ENCODE measurements at places on chromosomes 7 and 10. TPM values are rescaled to one million over a fixed set of nuclear protein-coding genes. Genes with fewer than 3 reads are reported as not detected.
A peak's percentile ranks its signal among the peaks of the same experiment; 100 is the strongest.

- DNase-seq: no peak
- no peaks in the 10 kb centered on the region for H3K27me3 ChIP-seq
- peaks cover 7% of the 10 kb centered on the region for H3K4me1 ChIP-seq
- H3K4me3 ChIP-seq: no peak overlapping the region
Observed at GRCh38 chr7:43764807-43765491, 6.5 kb downstream of the BLVRA start.

DNA sequence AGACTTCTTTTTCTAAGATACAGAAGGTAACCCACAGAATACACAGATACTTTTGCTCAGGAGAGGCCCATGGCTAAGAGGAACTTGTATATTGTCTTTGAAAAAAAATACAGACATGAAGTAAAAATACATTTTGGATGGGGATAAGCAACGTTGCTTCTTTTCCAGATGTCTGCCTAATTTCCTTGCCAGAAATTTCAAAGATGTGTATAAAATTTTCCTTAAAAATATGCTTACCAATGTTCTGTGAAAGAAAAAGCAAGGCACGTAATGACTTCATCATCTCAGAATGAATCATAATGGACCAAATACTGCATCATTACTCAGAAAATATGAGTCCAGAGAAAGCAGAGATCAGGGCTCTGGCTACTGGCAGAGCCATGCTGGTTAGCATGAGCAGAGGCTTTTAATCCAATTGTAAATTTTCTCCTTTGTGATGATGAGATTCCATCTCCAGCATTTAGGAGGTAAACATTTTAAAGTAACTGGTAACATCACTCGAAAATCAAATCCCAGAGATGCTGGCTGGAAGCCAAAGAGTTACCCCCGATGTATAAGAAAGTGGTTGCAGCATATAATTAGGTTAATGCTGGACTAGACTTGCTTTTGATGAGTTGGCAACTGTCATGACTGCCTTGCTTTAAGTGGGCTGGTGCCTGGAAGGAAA lies 272.5 kb downstream of the SEMA3A start:
- no peaks in the 10 kb centered on the region for H3K4me1 ChIP-seq
- H3K4me3 ChIP-seq: no peak overlapping the region
- no peak overlapping the region for H3K27ac ChIP-seq
- H3K27me3 ChIP-seq: no peaks in the 10 kb centered on the region

NRBF2 gene
- total RNA-seq: 17.7 TPM

GRCh38 chr7:38318803-38319416 lies 45.5 kb upstream of the TARP start:
- peaks cover 65% of the 10 kb centered on the region for H3K4me1 ChIP-seq
- H3K36me3 ChIP-seq: no peaks in the 10 kb centered on the region
- H3K4me3 ChIP-seq: peak overlapping the region; percentile 69
- DNase-seq: no peak
- H3K27me3 ChIP-seq: no peaks in the 10 kb centered on the region
- peak overlapping the region; percentile 97 for H3K27ac ChIP-seq

LDB3 gene
- 0.11 TPM for total RNA-seq

DNA sequence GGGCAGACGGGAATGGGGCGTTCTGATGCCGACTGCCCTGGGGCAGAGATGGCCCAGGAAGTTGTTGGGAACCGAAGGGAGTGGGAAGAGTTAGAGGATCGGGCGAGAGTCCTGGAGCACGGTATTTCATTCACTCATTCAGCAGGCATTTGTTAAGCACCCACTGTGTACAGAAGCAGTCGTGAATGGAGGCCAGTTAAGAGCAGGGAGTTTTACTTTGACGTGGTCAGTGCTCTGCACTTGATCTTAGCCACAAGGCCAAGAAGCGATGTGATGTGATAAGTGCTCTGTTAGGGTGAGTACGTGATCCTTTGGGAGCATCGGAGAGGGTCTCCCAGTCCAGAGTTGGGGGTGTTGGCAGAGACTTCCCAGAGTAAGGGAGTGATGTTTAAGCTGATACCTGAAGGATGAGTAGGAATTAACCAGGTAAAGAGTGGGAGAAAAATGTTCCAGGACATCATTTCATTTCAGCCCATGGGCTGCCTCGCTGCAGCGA lies 890 bp downstream of the ZFYVE27 start:
- peaks cover 22% of the 10 kb centered on the region for H3K4me1 ChIP-seq
- H3K36me3 ChIP-seq: peaks cover 15% of the 10 kb centered on the region
- peak overlapping the region; percentile 93 for H3K4me3 ChIP-seq
- no peak for DNase-seq
- peak overlapping the region; percentile 97 for H3K27ac ChIP-seq
- H3K27me3 ChIP-seq: no peaks in the 10 kb centered on the region

DNA sequence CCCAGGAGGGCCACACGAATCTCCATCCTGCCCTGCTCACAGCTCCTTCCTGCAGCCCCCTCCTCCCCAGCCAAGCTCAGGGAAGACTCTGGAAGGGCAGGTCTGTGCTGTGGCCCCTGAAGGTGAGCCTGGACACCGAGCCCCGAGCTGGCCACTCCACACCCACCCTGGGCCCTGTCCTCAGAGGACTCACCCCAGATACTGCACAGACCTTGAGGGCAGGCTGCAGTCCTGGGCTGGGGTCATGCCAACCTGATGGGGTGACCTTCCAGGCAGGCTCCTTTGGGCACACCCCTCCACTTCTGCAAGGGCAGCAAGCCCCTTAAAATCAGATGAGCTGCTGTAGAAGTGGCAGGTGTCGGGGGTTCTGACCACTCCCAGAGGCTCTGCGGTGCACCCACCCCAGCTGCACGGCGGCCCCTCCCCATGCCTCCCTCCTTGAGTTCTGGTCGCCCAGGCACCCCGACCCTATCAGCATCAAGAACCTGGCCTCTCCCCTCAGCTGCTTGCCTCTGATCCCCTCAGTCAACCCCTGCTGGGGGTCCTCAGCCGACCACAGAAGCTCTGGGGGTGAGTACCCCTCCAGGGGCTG lies 24.3 kb downstream of the YKT6 start:
- H3K4me1 ChIP-seq: no peaks in the 10 kb centered on the region
- DNase-seq: no peak
- H3K27ac ChIP-seq: no peak overlapping the region
- no peaks in the 10 kb centered on the region for H3K36me3 ChIP-seq

CPVL gene
- 9.8 TPM for total RNA-seq

DNA sequence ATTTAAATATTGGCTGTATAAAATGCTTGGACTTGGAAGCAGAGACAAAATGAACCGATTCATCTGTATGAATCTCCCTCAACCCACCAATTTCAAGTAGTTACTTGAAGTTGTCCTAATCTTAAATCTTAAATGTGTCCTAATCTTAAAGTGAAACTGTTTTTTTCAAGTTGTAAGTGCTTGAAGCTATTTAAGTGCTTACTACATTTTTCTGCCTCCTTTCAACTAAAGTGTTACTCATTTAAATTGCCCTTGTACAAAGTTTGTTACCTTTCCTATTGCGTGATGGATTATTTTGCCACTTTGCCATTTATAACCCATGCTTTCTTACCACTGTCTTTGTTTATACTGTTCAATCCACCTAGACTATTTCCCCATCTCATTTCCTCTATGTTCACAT lies 2.8 kb downstream of the BCAP29 start:
- H3K4me3 ChIP-seq: no peak overlapping the region
- H3K27me3 ChIP-seq: no peaks in the 10 kb centered on the region
- no peak overlapping the region for H3K27ac ChIP-seq

DNA sequence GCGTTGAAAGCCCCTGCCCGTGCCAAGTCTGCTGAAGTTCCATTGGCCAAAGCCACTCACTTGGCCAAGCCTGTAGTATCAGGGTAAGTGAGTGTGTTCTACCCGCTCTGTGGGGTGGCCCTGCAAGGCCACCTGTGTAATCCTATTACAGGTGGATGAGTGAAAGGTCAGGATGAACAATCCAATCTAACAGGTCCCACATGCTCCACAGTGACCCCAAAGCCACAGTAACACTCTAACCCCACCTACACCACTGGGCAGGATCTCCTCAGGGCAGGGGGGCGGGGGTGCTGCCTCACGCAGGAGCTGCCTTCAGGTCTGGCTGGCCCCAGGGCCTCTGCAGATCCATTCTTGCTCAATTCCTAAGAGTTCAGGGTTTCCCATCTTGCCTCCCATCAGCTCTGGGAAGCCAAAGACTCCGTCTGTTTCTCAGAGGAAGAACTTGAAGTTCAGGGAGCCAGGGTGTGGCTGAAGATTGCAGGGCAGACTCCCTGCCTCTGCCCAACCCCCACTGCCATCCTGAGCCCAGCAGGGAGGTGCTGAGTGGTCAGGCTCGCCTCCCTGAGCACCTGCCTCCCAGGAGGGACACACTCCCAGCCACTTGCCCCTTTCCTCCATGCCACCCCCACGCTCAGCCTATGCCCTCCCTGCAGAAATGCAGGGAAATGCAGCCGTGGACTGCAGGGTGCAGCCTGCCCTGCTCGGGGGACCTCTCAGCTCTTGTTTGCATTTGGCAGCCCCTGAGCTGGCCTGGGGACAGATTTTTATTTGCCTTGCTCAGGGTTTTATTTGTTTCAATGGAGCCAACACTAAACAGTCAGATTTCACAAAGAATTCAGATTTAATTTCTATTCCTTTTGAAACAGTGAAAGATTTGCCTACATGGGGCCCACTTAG lies 9.8 kb upstream of the COMTD1 start:
- no peaks in the 10 kb centered on the region for H3K4me1 ChIP-seq
- H3K27me3 ChIP-seq: no peaks in the 10 kb centered on the region
- no peaks in the 10 kb centered on the region for H3K36me3 ChIP-seq
- no peak overlapping the region for H3K4me3 ChIP-seq
- no peak overlapping the region for H3K27ac ChIP-seq
- DNase-seq: no peak

- H3K4me3 ChIP-seq: no peak overlapping the region
- H3K27ac ChIP-seq: no peak overlapping the region
- no peak for DNase-seq
- no peaks in the 10 kb centered on the region for H3K27me3 ChIP-seq
Observed at GRCh38 chr7:105461518-105461917, 60.6 kb downstream of the PUS7 start.

DNA sequence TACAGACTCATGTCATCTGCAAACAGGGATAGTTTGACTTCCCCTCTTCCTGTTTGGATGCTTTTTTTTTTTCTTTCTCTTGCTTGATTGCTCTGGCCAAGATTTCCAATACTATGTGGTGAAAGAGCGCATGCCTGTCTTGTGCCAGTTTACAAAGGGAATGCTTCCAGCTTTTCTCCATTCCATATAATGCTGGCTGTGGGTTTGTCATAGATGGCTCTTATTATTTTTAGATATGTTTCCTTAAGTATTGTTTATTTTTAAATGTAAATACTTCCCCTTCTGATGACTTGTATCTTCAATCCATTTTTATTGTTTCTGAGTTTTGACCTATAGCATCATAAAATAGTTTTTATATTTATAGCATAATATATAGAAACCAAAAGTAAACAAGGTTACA lies 17.9 kb downstream of the FAM237B start:
- H3K4me3 ChIP-seq: no peak overlapping the region
- H3K36me3 ChIP-seq: no peaks in the 10 kb centered on the region
- H3K4me1 ChIP-seq: no peaks in the 10 kb centered on the region
- DNase-seq: no peak
- no peaks in the 10 kb centered on the region for H3K27me3 ChIP-seq

GRCh38 chr7:129273936-129274335 lies 49.1 kb downstream of the AHCYL2 start:
- H3K4me3 ChIP-seq: no peak overlapping the region
- H3K36me3 ChIP-seq: peaks cover 5% of the 10 kb centered on the region
- H3K27me3 ChIP-seq: no peaks in the 10 kb centered on the region
- H3K4me1 ChIP-seq: no peaks in the 10 kb centered on the region
- no peak for DNase-seq

GRCh38 chr10:119478811-119479341 lies 63.6 kb downstream of the RGS10 start:
- peaks cover 18% of the 10 kb centered on the region for H3K4me1 ChIP-seq
- H3K36me3 ChIP-seq: no peaks in the 10 kb centered on the region
- DNase-seq: no peak
- H3K27ac ChIP-seq: peak overlapping the region; percentile 4

- no peaks in the 10 kb centered on the region for H3K4me1 ChIP-seq
- H3K27ac ChIP-seq: no peak overlapping the region
- no peaks in the 10 kb centered on the region for H3K27me3 ChIP-seq
- DNase-seq: no peak
Observed at GRCh38 chr7:18890134-18890533, 227.3 kb downstream of the TWIST1 start.

DNA sequence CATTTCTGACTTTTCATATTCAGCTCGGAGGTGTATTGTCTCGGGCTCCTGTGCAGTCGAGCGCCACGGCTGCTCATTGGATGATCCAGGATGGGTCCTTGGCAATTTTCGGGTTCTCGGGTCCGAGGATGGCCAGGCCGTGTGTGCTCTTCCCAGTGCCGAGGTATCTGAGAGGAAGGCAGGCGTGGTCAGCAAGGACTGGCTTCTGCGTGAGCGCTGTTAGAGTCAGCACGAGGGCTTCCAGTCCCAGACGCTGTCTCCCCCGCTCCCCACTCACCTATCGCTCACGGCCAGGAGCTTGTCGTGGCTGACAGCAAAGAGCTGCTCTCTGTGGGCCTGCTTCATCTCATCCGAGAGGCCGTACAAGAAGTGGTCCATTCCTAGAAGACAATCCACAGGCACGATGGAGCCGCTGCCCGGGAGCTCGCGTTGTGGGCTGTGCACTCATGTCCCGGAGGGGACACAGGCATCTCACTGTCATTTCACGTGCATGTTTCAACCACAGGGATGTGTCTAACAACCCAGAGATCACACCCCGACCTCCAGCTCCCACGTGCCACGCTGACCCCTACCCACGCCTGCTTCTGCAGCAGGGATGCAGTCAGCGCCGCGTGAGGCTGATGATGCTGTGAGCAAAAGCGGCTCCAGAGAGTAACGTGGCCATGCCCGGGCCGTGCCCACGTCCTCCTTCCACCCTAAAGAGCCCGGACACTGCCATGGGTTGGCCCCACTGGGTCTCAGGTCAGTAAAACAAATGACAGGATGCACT lies 34.4 kb downstream of the PITRM1 start:
- peaks cover 93% of the 10 kb centered on the region for H3K36me3 ChIP-seq
- H3K4me1 ChIP-seq: no peaks in the 10 kb centered on the region
- no peak for DNase-seq
- no peaks in the 10 kb centered on the region for H3K27me3 ChIP-seq
- no peak overlapping the region for H3K27ac ChIP-seq
- H3K4me3 ChIP-seq: no peak overlapping the region

- H3K4me1 ChIP-seq: no peaks in the 10 kb centered on the region
- H3K36me3 ChIP-seq: no peaks in the 10 kb centered on the region
- H3K4me3 ChIP-seq: no peak overlapping the region
- DNase-seq: no peak
Observed at GRCh38 chr7:74380720-74381119, 73.0 kb upstream of the GTF2IRD1 start.

All from natural killer cell (primary cell).